ENCODE measurements at places on chromosomes 2 and 18.

- DNase-seq: no peak
Measured at GRCh38 chr18:46346213-46346612, 242.0 kb downstream of the HAUS1 start.

GRCh38 chr2:219689676-219690628, 62.5 kb downstream of the SLC4A3 start:
- DNase-seq: no peak

DNA sequence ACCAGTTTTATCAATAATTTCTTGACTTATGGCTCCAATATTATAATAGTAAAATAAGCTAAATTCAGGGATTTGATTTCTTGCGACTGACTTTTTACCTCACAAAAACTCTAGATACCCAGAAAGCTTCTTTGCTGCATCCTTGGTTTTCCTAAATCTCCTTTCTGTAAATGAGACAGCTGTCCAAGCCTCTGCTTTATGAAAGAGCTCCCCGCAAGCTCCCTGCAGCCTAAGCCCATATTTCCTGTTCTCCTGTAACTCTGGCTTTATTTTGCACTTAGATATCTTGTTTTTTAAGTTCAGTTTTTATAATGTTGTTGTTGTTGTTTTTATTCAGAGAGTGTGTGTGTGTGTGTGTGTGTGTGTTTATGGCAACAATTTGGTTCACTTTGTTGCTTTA, 361.7 kb upstream of the PKDCC start:
- no peak for DNase-seq

- DNase-seq: no peak
Measured at GRCh38 chr2:236712961-236713673, 143.5 kb downstream of the ACKR3 start.

GRCh38 chr2:134370655-134371445, 117.0 kb downstream of the MGAT5 start:
- DNase-seq: no peak

- no peak for DNase-seq
Measured at GRCh38 chr2:39022642-39023235, 98.1 kb downstream of the SOS1 start.

- no peak for DNase-seq
Measured at GRCh38 chr18:70030728-70031127, 83.1 kb upstream of the CD226 start.

DNA sequence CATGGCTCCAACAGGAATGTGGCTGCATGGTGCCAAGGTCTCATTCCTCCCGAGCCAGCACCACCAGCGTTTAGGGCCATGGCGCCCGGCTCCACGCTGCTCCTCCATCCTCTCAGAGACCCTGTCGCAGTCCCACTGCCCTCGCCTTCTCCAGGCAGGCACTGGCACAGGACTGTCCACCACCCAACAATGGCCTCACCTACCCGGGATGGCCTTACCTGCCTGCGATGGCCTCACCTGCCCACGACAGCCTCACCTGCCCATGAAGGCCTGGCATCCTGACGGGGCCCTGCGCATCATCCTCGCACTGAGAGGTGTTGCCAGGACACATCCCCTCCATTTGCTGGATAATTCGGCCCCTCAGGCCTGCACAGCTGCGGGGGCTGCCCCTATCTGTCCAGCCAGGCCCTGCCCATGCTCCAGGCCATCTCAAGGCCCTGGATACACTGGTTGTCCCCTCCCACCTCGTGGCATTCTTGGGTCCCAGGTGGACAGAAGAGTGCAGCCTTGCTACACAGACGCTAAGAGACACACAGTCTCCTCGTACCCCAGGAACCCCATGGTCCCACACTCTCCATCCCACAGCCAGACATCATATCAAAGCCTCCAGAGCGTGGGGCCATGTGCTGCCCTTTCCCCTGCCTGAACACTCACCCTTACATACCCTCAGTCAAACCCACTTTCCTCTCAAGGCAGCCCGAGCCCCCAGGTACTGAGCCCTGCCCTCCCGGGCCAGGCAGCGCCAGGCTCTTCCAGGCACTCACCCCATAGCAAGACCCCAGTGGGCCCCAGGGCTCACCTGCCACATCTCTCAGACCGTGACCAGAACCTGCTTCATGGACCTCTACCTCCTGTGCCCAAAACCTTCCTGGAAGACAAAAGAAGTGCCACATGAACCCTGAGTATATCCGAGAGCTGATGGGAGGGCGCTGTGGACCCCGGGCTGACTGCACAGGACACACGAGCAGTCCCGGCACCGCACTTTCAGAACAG, 268.6 kb downstream of the EIPR1 start:
- no peak for DNase-seq

DNA sequence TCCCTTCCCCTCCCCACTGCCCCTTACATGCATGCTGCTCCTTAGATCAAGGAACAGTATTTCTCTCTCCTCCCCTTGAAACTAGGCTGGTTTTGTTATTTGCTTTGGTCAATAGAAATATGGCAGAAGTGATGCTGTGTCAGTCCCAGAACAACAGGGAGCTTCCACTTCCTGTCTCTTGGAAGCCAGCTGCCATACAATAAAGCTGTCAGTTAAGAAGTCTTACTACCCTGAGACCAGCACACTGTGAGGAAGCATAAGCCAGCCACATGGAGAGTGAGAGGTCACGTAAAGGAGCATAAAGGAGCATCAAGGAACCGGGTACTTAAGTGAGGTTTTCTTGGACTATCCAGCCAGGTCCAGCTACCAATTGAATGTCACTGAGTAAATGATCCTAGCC, 126.6 kb downstream of the NOL4 start:
- DNase-seq: no peak

- DNase-seq: no peak
Measured at GRCh38 chr2:134070281-134070741, 183.6 kb upstream of the MGAT5 start.

All from right renal cortex interstitium (tissue), 3 donors.